ENCODE measurements at places on chromosomes 4 and X.

DNA sequence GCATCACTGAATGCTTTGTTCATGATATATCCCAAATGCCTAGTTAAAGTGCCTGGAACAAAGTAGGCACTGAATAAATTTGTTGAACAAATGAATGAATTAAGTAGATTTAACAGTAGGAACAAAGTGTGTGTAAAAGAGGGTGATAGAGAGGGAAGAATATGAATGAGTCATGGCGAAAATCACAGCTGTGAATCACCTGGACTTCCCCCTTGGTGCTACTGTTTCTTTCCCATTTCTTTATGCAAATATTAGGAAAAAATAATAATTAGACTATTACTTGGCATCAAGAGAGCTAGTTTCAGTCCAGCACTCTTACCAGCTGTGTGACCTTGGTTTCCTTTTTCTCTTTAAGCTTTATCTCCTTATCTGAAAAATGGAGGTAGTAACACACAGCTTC, 9.2 kb downstream of the SPIN3 start:
- DNase-seq, result no peak

- no peak for DNase-seq
These were observed 1247.7 kb upstream of the AGA start for GRCh38 chr4:178689926-178690325.

DNA sequence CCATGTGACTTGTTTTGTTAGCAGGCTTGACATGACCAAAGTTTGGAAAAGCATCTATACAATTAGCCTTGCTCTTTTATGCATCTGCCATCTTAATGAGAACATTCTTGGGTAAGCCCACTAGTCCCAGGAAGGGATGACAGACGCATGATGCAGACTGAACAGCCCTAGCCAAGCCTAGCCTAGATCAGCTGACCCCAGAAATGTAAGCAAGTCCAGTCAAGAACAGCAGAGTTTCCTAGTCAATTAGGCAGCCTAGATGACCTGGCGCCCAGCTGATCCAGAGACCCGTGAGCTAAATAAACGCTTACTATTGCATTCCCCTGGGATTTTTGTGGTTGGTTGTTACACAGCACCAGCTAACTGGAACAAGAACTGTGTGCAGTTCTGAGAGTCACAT, 457.9 kb downstream of the BCOR start:
- DNase-seq, result no peak

- DNase-seq, result no peak
These were observed 15.8 kb downstream of the DCTD start for GRCh38 chr4:182901337-182901736.

- DNase-seq, result no peak
These were observed 923.8 kb downstream of the RAPGEF2 start for GRCh38 chr4:160026721-160027120.

GRCh38 chr4:133440404-133440803, 291.3 kb downstream of the PCDH10 start:
- no peak for DNase-seq

DNA sequence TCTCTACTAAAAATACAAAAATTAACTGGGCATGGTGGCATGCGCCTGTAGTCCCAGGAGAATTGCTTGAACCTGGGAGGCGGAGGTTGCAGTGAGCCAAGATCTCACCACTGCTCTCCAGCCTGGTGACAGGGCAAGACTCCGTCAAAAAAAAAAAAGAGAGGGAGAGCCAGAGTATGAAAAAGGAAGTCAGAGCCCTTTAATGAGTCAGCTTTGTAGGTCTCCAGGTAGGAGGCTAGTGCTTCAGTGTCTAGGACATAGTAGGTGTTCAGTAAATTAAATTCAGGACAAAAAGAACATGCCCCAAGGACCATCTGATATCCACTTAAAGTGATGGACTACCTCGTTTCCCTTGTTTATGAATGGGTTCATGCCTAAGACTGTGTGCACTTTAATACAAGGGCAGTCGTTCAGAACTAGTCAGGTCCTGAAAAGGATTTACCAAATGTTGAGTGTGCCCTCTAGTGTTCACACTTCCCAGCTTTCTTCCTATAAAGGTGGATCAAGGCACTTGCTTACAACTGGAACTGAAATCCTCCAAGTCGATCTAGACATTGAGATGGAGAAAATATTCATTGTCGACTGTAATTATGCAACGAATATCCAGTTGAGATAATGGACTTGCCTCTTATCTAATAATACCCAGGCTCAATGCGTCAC, 29.0 kb downstream of the F9 start:
- DNase-seq, result peak; percentile 20

GRCh38 chrX:53048169-53049126, at the start of gene GPR173:
TSS of gene GPR173 (plus strand) at chrX:53048789. CDS start at chrX:53076622, 27,833 bp downstream.
- DNase-seq, result peak; percentile 1

GRCh38 chr4:102493794-102494193, 7.4 kb upstream of the NFKB1 start:
- DNase-seq, result no peak

GRCh38 chr4:158859661-158860060, 90.8 kb downstream of the FNIP2 start:
- DNase-seq, result no peak

GRCh38 chrX:140762061-140762460, 52.5 kb downstream of the LINC00632 start:
- peak; percentile 7 for DNase-seq

GRCh38 chr4:25043548-25043947, 12.8 kb upstream of the LGI2 start:
- DNase-seq, result no peak

DNA sequence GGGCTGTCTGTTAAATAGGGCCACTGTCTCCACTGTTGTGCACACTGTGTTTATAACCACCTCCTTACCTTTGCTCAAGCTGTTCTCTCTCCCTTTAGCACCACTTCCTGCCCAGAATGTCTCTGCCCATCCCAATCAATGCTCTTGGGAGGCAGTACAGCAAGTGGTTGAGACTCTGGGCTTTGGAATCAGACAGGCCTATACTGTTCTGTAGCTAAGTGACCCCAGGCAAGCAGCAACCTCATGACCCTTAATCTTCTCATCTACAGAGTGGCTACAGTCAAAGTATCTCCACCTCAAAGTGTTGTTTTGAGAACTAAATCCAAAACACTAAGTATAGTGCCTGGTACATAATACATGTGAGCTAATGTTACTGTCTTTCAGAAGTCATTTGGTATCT, 3.8 kb upstream of the TXK start:
- DNase-seq, result no peak

DNA sequence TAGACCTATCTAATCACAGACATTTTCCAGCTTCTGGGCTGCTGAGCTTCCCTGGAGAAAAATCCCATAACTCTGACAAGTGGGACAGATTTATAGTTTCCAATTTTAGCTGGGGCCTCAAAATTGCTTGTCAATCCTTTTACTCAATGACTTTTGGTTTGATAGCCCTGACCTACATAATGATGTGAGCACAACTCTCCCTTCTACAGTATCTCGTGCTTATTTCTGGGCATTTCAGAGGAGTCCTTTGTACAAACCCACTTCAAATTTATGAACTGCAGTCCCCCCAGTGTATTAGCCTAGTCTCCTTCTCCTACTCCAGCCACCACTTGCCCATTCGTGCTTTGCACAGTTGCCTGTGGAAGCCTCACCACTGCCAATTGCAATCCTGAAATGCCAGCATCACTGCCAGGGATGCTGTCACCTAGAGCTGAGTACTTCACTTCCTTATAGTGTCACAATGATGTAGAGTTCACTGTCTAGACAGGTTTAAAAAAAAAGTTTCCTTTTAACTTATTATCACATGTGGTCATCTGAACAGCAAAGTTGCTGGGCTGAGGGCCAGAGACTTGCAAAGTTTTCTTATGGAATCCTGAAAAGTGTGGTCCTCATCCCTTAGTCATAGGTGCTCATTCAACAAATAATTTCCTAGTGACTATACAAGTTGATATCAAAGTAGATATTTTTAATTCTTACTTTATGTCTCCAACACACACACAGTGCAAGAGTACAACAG, 21.2 kb downstream of the TRAM1L1 start:
- no peak for DNase-seq

- no peak for DNase-seq
These were observed 47.9 kb downstream of the CHIC2 start for GRCh38 chr4:54016504-54016903.

DNA sequence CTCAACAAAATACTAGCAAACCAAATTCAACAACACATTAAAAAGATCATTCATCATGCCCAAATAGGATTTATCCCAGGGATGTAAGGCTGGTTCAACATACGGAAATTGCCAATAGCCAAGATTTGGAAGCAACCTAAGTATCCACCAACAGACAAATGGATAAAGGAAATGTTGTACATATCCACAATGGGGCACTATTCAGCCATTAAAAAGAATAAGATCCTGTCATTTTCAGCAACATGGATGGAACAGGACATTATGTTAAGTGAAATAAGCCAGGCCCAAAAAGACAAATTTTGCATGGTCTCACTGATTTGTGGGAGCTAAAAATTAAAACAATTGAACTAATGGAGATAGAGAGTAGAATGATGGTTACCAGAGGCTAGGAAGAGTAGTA, 82.0 kb upstream of the FAM241A start:
- DNase-seq, result no peak

DNA sequence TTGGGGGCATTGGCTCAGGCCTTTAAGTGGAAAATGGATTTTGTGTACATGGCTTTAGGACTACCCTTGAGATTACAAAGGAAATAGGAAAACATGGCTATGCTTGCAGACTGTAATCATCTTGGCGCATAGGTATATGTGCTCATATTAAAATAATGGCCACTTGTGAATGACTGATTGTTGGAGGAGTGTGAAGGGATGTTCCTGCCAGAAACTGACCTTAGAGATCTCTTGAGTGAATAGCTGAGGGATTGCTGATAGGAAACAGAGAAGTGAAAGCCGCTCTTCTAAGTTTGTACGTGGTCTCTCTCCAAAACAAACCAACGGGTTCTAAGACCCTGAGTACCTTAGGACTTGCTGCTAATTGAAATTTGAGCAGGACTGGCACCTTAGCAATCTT, 186.0 kb downstream of the MGST2 start:
- DNase-seq, result no peak

GRCh38 chr4:14812101-14812500, 190.2 kb upstream of the CPEB2 start:
- DNase-seq, result no peak

DNA sequence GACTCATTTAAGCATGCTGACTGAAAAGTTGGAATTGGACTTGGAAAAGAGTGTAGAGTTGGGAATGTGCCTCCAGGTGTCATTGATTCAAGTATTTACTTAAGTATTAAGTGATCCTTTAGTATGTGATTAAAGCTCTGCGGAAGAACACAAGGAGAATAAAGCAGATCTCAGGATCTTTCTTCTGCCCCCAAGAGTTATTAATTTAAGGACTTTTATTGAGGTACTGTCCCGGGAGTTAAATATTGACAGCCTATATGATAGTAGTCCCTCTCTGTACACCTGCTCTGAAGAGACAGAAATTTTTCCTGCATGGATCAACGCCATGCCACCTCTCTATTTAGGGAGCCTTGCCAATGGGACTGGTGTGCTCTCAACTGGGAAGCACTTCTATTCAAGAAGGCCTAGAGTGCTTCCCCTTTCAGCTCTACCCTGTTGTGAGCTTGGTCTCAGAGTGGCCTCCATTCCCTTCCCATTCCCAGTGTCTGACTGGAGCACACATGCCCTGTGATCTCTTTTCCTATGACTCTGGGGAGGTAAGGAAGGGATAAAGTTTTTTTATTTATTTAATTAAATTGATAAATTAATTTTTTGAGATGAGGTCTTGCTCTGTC, 75.9 kb downstream of the SHISA3 start:
- DNase-seq, result no peak

GRCh38 chr4:157701695-157701994, 471.2 kb downstream of the GASK1B start:
- no peak for DNase-seq

DNA sequence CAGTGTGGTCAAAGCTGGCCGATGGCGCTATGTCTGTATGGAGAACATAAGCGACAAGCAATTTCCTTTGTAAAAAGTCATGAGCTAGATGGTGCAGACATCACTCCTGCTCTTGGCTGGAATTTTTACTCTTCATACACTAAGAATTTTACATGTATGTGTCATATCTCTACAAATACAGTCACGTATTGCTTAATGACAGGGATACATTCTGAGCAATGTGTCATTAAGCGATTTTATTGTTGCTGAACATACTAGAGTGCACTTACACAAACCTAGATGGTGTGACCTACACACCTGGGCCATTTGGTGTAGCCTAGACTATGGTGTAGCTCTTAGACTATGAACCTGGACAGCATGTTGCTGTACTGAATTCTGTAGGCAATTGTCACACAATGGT, 185.4 kb downstream of the SOWAHB start:
- no peak for DNase-seq

GRCh38 chr4:94757192-94758140, at the start of gene BMPR1B:
TSS of gene BMPR1B (plus strand) at chr4:94757955. CDS start at chr4:95104425, 346,470 bp downstream.
- peak; percentile 35 for DNase-seq

DNA sequence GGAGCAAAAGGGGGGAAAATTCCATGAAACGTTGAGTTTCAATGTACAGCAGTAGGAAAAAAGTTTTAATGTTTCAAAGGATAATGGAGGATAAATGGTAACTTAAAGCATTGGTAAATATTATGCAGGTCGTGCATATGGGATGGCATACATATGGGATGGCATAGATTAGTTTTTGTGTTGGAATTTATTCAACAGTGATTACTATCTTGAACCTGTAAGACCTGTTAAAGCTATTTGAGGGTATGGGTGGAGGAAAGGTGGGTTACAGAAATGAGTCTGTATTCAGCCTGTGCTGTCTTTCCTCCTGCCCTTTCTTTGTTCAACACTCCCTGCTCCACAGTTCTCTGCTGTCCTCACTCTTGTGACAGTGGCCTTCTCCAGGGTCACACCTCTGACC, 54.6 kb downstream of the ARHGAP10 start:
- no peak for DNase-seq

GRCh38 chr4:184423003-184423686, 51.2 kb downstream of the IRF2 start:
- DNase-seq, result no peak

- DNase-seq, result no peak
These were observed 254.0 kb upstream of the PITX2 start for GRCh38 chr4:110876866-110877265.

DNA sequence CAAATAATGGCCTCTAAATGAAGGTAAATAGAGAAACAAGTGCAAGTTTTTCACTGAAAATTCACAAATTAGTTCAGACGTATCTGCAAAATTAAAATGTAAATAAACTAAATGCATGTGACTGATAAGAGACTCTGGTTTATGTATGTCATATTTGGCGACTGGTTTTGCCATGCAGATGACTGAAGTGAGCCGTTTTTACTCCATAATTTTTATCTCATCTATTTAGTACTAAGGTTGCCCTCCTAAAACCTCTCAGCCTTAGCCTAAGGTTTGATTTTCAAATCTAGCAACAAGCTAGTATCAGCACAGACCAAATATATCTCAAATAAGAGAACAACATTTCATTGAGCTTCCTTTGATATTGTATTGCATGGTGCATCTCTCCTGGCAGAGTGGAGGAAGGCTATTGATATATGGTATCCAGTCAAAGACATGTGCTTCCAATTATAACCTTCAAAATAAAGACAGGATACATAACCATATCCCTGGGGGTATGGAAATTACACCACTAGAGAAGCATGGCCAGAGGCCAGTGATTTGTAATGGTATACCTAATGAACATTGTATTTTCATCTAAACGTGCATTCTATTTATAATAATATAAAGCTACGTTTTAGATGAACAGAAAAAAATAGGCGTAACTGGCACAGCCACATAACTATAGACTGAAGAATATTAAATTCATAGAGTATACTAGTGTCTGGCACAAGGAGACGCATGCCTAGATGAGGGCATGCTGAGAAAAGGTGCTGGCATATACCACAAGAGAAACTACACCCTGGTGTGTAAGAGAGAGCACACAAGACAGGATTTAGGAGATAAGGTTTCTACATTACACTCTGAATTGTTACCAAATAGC, 392.6 kb upstream of the INTU start:
- no peak for DNase-seq

Data from kidney glomerular epithelial cell (primary cell).